ENCODE measurements at places on chromosomes 4 and X.
A peak's percentile ranks its signal among the peaks of the same experiment; 100 is the strongest.

DNA sequence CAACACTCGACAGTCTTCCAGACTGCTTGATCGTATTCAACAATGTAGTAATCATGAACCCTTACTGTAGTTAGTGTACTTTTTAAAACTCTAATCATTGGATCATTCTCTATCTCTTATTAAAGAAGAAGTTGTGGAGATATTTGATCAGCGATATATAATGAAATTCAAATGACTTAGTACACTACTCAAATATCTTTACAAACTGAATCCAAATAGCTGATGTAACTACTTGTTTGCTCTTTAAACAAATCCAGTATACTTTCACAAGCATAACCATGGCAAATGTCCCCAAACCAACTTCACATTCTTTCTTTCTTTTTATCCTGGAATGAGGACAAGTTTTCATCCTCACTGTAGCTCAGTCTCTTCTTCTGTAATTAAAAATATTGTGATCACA is 1569.9 kb upstream of the ADGRL3 start:
- no peak for DNase-seq

GRCh38 chr4:65370709-65371108 is 299.6 kb downstream of the EPHA5 start:
- no peak for DNase-seq

DNA sequence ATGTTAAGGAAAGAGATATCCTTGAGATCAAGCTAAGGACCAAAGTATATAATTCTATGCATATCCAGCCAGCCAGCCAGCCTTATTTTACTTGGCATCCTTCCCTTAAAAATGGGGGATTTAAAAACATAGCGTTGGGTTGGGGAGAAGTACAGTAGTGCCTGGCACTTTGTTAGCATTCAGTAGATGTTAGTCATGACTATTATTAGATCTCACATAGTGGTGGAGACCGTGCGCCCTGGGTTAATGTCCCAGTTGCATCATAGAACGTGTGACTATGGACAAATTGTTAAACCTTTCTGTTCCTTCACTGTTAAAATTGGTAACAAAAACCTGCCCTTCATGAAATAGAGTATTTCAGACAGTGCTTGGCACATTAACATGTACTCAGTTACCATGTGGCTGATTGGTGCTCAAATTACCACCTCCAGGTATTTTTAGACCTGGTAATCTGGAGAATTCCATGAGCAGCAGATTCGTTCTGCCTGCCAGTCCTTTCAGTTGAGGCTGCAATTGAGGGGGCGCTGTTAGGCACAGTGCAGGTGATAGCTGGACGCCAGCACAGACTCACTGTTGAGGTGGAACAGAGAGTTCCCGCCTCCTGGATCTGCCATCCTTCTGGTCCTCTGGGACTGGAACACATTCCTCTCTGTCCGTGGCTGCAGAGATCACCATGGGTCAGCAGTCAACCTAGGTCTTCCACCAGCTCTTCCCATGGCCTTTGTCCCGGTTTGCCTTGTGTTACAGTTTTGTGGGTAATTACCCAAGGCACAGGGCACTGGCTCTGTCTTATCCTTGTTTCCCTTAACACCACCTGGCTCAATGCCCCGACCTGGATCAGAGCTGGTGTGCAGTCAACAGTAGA is 31.7 kb downstream of the RBBP7 start:
- DNase-seq: no peak

- no peak for DNase-seq
Observed at GRCh38 chr4:119794113-119794512, 165.5 kb upstream of the PDE5A start.

DNA sequence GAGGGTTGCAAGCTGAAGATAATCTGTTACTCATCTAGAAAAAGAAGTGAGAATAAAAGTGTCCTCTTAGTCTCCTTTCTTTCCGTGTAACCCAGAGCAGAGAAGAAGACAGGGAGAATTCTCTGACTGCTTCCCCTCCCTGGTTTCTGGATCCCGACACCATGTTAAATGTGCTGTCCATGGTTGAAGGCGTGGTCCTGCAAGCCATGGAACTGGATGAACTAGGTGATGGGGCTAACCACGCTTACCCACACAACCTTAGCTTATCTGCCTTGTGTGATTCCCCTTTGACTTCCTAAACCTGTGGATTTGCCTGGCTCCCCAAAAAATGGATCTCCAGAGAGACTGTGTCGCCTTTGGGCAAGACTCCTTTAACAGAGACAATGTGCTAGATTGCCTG is 907.6 kb downstream of the FSTL5 start:
- DNase-seq: no peak

- no peak for DNase-seq
Observed at GRCh38 chr4:147335183-147335582, 145.7 kb upstream of the EDNRA start.

DNA sequence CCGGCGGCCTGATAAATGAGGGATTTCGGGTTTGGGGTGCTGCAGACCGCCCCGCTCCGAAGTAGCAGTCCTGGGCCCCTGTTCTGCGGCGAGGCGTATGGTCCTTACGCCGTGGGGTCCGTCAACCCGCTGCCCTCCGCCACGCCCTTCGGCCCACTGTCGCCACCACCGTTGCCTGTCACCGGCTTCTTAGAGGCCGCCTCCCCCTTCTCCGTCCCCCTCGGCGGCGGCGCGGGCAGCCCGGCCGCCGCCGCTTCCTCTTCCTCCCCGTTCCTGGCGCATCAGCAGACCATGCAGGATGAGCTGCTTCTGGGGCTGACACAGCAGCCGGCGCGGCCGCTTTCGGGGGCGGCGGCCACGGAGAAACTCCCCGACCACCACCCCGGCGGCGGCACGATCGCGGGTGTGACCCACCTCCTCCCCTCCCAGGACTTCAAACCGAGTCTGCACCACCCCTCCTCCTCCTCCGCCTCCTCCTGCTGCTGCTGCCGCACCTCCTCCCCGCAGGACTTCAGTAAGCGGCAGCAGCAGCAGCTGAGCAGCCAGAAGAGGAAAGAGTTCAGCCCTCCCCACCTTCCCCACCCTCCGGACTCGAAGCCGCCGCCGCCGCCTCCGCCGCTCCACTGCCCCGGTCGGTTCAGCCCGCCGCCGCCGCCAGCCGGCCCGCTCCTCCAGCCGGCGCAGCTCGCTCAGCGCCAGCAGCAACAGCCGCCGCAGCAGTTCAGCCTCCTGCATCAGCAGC is 549 bp downstream of the CPEB2 start:
- peak; percentile 73 for DNase-seq

DNA sequence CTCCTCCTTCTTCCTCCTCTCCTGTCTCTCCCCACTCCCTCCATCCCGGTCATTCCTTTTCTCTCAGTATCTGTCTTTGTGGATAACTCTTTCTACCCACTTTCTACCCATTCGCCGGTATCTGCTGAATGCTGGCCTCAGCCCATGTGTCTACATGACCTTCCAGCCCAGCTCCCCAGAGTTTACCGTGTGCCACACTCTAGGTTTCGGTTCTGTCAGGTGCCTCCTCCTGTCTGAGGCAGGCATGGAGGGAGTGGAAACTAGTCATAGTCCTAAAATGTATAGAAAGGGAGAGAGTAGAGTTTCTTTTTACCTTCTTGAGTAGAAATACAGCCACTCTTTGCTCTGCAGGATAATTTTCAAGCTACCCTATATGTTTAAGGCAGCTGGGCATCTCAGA is 33.5 kb upstream of the SCRG1 start:
- DNase-seq: no peak

DNA sequence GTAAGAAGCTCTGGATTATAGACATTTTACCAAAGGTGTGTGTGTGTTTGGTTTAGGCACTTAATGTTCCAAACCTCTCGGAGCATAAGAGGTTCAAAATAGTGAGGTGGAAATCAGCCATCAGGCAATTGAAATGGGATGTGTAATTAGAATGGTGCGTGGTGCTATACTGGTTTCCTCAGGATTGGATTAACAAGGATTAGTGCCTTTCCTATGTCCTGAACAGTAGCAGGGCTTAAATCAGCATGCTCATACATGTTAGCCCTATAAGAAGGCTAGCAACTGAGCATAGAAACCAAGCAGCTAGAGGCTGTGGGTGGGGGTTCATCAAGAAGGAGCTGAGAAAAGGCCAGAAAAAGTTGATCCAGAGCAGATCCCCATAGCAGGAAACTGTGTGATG is 256.8 kb upstream of the CXXC4 start:
- DNase-seq: no peak

DNA sequence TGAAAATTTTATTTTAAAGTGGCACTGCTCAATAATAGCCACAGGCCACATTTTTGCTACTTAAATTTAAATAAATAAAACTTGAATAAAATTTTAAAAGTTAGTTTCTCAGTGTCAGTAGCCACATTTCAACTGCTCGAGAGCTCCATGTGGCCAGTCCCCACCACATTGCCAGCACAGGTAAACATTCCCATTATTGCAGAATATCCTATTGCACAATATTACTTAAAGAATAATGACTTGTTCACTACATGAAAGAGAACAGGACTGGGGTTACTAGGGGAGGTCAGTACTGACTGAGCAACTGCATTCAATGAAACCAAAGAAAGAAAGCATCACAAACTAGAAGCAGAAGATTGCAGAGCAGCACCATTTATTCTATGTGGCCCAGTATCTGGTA is 2201.6 kb upstream of the TENM3 start:
- DNase-seq: no peak

- DNase-seq: no peak
Observed at GRCh38 chrX:48908600-48908999, 2.8 kb downstream of the SLC35A2 start.

- DNase-seq: peak; percentile 3
Observed at GRCh38 chrX:14095702-14096101, 66.0 kb upstream of the GEMIN8 start.

GRCh38 chrX:19566359-19567222 is 51.3 kb upstream of the MAP3K15 start:
- DNase-seq: no peak

GRCh38 chrX:39907964-39908661 is 189.6 kb downstream of the BCOR start:
- no peak for DNase-seq

DNA sequence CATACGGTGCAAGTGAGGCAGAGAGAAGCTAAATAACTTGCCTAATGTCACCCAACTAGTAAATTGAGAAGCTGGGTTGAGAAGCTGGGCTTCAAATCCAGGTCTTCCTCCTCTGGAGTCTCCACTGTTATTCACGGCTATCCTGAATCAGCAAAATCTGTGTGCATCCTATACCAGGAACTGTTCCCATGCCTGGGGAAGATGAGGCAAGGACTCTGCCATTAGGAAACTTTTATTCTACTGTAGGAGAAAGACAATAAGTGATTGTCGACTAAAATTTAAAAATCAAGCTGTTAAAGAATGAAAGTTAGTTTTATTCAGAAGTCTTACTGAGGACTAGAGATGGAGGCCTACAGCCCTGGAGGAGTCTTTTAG is 872 bp upstream of the TEC start:
- DNase-seq: no peak

GRCh38 chrX:24153178-24153795 is 3.8 kb downstream of the ZFX start:
- DNase-seq: peak; percentile 7

- no peak for DNase-seq
Observed at GRCh38 chr4:86626066-86626465, 32.0 kb downstream of the PTPN13 start.

DNA sequence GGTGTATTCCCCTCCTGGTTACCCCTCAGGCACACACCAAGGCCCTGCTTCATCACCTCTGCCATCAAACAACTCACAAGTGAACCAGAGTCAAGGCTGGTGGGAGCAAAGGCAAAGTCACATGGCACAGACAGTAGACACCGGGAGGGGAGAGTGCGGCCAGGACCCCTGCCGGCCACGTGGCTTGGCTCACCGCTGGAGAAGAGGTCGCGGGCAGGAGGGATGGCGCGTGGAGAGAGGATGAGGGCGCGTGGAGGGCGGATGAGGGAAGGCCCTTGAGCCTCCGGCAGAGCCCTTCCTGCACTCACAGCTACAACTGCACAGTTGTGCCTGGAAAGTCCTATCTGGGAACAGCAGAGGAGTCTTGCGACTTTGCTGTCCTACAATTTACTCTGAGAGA is 104.2 kb upstream of the ADRA2C start:
- no peak for DNase-seq

DNA sequence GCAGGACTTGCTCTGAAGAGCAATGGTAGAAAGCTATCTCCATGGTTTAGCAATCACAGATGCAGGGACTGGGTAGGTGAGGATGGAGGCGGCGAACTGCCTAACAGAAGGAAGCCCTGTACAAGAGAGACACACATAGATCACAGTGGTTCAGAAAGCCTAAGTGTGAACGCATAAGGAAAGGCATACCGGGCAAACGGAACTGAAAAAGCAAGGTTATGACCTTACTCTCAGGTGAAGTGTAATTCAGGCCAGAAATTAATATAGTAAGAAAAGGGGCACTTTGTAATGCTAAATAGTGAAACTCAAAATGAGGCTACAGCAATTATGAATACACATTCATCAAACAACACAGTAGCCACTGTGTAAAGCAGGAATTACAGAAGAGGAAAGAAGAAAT is 126.6 kb downstream of the PALLD start:
- no peak for DNase-seq

DNA sequence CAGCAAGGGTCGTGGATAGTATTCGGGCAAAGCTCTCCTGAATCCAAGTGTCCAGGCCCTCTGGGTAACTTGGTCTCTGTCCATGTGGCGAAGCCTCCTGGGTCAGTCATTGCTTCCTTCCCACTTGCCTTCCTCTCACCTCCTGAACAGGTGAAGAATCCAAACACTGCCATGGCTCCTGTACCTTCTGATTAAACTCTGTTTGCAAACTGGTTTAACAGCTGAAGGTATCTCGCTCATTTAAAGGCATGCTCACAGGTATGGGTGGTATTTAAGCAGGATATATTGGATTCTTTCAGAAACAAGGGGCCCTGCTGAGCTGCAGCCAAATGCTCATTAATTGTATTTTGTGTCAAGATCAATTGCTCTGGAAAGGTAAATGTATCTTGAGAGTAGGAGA is 28.2 kb downstream of the FHDC1 start:
- no peak for DNase-seq

GRCh38 chr4:77010841-77011354 is 61.3 kb downstream of the SEPTIN11 start:
- DNase-seq: no peak

DNA sequence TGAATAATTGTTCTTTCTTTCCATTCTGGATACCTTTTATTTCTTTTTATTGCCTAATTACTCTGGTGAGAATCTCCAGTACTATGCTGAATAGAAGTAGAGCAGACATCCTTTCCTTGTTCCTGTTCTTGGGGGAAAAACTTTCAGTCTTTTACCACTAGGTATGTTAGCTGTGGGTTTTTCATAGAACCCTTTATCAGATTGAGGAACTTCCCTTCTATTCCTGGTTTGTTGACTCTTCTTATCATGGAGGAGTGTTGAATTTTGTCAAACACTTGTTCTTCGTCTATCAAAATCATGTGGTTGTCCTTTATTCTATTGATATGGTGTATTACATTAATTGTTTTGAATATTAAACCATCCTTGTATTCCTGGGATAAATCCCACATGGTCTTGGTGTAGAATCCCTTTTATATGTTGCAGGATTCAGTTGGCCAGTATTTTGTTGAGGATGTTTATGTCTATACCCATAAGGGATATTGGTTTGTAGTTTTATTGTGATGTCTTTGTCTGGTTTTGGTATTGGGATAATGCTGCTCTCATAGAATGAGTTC is 23.6 kb downstream of the SH3BP2 start:
- no peak for DNase-seq

Data from T-helper 9 cell (primary cell).